ENCODE measurements at places on chromosomes 16 and 17.

DNA sequence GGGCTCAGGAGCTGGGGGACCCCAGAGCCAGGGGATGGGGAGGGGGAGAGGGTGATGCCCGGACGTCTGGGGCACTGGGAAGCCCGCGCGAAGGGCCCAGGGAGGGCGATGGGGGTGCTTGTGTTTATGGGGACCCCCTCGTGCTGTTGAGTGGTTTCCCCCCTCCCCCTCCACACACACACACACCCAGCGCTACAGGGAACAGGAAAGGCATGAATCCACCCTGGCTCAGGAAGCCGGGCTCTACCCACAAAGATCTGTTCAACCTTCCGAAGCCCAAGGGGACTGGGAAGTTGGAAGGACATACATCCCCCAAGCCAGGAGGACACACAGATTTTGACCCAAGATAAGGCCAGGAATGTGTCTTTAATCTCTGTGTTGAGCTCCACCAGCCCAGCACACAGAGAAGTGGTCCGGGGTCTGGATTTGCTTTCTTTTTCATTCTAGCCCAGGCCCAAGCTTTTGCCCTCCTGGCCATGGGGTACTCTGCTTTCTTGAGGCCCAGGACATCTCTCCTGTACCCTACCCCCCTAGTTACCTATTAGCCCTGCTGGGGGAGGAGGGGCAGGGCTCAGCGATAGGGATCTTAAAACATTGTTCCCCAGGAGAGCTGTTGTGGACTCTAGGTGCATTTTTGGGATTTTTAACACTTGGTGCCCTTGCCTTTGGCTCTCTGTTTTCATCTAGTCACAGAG is 1.2 kb downstream of the UBALD2 start:
- DNase-seq, result no peak

DNA sequence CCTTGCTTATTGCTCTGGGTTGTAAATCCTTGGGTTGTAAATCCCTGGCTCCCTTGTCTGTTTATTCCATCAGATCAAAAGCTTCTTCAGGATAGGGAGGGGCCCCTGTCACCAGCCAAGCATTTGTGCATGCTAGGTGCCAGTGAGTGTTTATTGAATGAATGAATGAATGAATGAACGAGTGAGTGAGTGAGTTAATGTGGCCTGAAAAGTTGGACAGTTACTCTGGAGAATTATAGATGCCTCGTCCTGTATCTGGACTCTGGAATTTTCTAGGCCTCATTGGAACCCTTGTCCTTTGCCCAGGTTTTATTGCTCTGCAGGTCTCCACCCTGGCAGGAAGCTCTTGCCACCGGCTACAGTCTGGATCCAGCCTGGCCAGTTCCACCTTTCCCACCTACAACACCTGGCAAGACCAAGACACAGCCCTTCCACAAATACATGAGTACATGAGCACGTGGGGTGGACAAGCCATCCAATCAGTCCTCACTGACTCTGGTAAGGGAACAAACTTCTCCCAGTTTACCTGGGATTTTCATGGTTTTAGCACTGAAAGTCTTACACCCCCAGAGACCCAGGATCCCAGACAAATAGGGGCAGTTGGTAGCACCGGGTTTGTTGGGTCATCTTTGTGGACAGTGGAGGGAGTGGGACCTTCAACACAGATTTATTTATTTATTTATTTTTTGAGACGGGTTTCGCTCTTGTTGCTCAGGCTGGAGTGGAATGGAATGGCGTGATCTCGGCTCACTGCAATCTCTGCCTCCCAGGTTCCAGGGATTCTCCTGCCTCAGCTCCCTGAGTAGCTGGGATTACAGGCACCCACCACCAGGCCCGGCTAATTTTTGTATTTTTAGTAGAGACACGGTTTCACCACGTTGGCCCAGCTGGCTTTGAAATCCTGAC is 14.7 kb upstream of the CDH1 start:
- DNase-seq, result no peak

DNA sequence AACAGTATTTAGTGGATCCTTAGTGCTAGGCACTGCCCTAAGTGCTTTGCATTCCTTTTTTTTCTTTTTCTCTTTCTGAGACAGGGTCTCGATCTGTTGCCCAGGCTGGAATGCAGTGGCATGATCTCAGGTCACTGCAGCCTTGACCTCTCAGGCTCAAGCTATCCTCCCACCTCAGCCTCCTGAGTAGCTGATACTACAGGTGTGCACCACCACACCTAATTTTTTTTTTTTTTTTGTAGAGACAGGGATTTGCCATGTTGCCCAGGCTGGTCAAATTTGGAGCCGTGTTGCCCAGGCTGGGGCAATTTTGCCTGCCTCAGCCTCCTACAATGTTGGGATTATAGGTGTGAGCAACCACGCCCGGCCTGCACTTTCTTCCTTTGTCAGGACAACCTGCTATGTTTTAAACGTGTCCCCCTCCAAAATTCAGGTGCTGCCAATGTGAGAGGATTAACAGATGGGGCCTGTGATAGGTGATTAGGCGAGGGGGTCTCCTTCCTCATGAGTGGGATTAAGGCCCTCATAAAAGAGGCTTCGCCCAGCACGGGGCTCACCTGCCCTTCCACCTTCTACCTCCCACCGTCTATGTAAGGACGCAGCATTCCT is 5.4 kb downstream of the NQO1 start:
- no peak for DNase-seq

- DNase-seq, result no peak
Measured at GRCh38 chr17:39194985-39195524, 2.4 kb downstream of the CACNB1 start.

DNA sequence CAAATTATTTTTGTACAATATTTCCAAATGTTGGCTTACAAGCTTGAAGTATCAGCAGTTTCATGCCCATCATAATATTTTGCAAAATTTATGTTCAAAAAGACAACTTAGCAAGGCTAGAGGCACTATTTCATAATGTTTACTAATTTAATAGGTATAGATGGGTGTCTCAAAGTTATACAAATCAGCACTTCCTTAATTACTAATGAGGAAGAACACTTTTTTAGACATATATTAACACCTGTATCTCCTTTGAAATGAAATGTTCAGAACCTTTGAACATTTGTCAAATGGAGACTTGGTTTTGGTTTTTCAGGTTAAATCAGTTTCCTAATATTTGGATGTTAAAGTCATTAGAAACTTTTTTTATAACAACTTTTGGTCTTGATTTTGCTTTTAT is 2.2 kb downstream of the TAT start:
- DNase-seq, result no peak

DNA sequence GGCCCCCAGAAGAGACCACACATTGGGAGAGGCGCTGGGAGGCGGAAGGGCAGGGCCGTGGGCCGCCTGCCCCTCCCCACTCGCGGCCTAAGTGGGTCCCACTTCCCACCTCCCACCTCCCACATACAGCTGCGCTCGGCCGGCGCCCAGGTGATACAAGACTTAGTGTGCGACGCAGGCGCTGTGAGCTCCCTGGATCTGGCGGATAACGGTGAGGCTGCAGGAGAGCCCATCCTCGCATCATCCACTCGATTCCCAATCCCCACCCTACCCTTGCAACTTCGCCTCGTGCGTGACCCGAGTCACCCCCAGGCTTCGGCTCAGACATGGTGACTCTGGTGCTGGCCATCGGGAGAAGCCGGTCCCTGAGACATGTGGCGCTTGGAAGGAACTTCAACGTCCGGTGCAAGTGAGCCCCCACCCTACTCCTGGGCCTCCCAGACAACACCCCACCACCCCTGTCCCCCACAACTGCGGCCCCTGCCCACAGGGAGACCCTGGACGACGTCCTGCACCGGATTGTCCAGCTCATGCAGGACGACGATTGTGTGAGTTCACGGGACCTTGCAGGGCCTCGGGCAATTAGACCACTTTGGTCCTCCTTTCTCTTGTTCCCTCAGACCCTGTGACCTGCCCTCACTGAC is 3.9 kb downstream of the CARMIL2 start:
- DNase-seq, result no peak

- peak; percentile 48 for DNase-seq
Measured at GRCh38 chr17:77441130-77441920, 300.6 kb downstream of the SEC14L1 start.

DNA sequence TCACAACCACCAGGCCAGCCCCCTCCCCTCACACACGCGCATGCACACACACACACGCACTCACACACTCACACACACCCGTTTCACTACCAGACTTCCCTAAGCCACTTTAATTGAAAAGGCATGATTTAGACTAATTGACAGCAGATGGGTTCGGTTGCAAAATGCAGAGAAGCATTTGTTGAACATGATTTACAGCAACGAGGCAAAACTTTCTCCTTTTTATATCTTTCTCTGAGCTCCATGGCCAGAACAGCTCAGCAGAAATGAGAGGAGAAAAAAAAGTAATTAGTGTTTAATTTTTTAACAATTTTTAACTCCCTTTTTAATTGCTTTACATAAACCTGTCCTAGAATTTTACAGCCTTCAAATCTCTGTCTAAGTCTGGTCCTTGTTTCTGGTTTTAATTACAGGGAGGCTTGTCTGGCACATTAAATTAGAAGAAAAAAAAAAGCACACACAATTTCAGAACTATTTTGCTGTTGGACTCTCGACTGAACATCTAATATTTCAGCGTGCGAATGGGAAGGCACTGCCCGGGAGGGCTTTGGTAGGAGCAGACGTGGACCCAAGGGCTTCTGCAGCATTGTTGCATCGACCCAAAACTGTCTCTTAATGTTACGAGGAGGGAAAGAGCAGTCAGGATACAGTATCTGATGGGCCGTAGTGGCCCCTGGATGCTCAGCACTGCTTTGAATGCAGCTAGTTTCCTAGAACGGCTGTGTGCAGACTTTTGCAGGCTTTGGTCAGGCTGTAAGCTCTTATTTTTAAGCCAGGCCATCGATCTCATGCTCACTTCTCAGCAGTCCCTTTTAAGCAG is 255.9 kb downstream of the SOX9 start:
- DNase-seq, result no peak

DNA sequence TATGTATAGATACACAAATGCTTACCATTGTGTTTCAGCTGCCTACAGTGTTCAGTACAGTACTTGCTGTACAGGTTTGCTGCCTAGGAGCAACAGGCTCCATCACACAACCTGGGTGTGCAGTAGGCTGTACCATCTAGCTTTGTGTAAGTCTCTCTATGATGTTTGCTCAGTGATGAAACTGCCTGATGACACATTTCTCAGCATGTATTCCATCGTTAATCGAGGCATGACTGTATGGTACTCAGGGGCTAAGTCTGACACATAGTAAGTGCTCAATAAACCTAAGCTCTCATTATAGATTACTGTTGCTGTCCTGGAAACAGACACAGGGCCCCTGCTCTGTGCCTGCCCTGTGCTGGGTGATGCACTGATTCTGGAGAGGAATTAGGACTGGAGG is 18.1 kb downstream of the KCNJ12 start:
- DNase-seq, result no peak

Measured in activated naive CD4-positive, alpha-beta T cell (primary cell).